Muscle of leg (tissue), 16 donors: ENCODE measurements at places on chromosomes 16 and 17. TPM values are rescaled to one million over a fixed set of nuclear protein-coding genes. Genes with fewer than 3 reads are reported as not detected.

- DNase-seq, result no peak
Observed at GRCh38 chr16:88499836-88500251, 46.8 kb downstream of the ZFPM1 start.

GRCh38 chr17:42192189-42193126 is 1.8 kb downstream of the GHDC start:
- DNase-seq, result no peak

- DNase-seq, result no peak
Observed at GRCh38 chr16:57711346-57711745, 16.7 kb downstream of the DRC7 start.

- DNase-seq, result peak; percentile 49
Observed at GRCh38 chr17:28494445-28495188, 11.5 kb upstream of the FOXN1 start.

DNA sequence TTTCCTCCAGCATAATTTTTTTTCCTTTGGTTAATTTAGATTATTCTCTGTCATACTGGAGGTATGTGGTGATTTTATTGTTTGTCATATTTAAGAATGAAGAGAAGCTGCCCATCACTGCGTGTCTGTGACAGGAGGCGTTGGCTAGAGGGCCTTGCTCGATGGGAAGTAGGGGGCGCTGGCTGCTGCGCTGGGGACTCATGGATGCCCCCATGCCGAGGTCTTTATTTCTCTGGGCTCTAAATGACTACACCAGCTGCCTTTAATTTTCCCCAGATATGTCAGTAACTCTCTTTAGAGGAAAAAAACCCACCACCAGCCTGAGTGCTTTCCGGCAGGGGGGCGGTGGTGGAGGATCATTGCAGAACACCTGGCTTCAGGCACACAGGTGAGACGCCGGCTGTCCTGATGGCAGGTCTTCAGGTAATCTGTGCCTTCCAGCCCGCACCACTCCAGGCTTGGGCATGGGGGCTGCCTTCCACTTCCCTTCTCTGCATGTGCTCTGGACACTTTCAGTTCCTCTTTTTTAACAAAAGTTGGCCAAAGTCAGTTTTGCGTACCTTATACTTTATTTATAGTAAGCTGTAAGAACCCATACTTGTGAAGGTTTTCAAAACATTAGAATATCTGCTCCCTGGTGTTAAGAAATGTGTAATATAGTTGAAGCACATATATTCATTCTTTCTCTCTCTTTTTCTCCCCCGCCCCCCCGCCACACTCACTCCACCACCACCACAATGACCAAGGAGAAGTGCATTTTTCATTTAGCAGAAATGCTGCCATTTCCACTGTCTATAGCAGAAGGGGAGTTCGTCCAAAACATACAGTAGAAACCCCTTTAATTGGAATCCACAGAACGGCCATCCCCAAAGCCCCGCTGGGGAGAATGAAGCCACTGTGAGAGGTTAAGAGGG is 192.7 kb downstream of the RPTOR start:
- DNase-seq, result peak; percentile 52

DNA sequence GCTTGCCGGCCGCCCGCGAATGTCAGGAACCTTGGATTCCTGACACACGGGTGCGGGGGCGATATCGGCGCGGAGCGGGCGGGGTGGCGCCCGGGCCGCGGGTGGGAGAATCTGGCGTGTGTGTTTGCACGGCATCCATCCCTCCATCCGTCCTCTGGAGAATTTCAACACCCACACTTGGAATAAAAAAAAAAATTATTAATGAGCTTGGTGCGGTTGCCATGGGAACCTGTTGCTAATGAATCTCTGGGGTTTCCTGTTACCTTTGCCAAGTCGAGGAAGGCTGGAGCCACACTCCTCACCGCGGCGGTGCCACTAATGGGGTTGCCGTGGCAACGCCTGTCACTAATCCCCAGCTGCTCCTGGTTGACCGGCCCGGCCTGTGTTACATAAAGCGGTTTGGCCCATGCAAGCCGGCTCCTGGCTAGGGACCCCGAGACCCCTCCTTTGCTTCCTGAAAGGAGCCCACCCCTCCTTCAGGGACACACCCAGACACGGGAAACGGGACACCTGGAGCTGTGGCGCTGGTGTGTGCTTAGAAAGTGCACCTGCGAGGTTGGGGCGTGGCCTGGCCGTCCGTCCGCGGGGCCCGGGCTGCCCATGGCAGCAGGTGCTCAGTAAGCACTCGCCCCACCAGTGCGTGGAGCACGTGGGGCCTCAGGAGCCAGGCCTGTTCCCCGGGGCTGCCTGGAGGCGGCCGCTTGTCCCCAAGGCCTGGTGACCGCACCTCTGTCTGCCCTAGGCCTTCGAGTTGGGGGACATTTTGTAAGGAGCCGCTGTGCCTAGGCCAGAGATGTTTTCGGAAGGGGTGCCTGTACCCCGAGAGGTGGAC is 14.6 kb downstream of the CACNA1H start:
- no peak for DNase-seq

DNA sequence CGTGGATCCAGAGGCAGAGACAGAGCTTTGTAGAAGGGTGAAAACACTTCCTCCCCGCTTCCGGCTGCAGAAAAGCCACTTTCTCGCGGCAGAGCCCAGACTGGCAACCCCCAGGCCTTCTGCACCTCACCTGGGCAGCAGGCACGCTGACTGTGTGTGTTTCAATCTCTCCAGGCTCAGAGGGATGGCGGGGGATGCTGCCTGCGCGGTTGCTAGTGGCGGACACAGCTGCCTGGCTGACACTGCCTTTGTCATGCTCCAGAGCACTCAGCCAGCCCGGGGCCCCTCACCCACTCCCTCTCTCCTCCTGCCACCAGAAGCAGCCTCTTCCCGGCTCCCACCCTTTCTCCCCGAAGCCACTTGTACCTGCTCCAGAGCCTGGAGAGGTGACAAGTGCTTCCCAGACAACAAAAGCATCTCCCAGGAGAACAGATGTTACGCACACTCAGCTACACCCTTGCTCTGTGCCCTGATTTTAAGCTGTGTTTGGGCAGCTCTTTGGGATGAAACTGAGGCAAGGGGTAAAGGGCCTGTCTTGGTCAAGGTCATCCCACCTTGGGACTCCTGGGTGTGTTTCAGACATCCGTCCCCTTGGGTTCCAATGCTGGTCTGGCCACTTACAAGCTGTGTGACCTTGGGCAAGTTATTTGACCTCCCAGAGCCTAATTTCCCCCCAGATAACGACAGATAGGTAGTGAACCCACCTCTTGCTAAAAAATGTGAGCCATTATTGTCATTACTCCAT is 9.2 kb upstream of the GLIS2 start:
- DNase-seq, result no peak

DNA sequence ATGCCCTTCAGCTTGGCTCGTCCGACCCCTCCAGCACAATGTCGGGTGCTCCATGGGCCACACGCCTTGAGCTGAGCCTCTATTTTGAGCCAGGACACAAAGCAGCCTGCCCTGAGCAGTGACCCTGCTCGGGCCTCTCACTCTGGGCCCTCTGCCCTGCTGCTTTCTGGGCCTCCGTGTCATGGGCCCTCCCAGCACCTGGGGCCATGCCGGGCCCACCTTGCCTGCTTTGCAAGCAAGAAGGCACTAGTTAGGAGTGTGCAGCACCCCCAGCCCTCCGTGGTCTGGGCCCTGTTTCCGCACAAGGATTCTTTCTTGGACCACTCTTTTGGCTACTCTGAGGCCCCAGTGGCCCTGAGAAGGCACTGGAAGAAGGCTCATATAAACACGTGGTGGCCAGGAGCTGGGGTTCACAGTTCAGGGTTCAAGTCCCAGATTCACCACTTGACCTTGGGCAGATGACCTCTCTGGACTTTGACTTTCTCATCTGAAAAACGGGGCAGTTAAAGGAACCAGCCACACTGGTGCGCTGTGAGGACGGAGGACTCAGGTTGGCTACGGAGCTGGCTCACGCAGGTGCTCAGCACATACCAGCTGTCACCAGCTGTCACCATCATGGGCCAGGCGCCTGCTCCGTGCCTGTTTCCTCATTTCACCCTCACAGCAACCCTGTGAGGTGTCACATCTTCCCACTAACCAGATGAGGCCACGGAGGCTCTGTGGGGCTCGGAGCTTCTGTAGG is 166.0 kb upstream of the GSE1 start:
- no peak for DNase-seq

DNA sequence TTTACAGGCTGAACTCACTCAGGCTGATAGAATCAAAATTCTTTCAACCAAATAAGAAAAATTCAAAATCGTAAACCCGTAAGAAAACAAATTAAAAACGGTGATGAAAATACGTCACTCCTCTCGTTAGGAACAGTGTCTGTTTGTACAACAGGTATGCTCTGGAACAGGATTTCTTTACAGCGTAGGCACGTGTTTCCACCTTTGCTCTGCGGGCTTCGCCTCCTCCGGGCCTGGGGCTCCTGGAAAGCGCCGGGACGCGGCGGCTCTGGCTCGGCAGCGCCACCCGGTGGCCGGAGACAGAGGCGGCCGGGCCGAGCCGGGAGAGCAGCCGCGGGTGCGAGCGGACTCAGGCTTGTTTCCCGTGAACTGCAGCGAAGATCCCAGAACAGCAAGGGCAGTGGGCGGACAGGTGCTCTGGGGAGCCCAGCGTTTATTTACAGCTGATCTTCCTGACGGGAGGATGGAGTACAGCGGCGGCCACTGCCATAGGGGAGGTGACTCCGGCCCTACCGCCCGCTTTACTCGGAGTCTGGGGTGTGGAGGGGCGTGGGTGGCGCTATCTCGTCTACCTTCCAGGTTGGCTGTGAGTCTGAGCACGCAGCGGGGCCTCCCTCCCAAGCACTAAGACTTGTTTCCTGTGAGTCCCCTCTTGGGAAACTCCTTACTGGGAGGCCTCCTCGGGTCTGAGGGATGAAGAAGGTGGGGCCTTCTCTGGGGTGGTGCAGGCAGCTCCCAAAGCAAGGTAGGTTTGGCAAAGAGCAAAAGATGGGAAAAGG is 40.5 kb upstream of the ATP2A3 start:
- DNase-seq, result peak; percentile 66

GRCh38 chr16:10840703-10841102 is 22.1 kb upstream of the TVP23A start:
- no peak for DNase-seq

DNA sequence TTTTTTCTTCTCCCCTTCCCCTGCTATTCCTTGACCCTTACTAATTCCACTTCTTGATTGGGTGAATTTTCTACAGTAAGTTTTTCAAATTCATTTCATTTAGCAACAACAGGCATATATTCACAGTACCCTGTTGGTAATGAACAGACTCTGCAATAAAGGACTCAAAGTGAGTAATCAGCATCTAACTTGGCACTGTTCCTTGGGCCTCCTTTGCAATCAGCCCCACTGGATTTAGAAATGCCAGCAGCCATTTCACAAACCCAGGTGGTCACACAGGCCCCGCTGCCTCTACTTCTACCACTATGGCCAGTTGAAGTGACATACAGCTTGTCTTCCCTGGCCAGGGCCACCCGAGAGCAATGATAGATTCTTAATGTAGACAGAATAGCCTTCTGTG is 113.8 kb downstream of the CYB561 start:
- no peak for DNase-seq

GRCh38 chr17:32798938-32799337 is 78.0 kb downstream of the MYO1D start:
- no peak for DNase-seq

GRCh38 chr17:28261219-28261618 is 57.8 kb upstream of the TMEM97 start:
- DNase-seq, result no peak

DNA sequence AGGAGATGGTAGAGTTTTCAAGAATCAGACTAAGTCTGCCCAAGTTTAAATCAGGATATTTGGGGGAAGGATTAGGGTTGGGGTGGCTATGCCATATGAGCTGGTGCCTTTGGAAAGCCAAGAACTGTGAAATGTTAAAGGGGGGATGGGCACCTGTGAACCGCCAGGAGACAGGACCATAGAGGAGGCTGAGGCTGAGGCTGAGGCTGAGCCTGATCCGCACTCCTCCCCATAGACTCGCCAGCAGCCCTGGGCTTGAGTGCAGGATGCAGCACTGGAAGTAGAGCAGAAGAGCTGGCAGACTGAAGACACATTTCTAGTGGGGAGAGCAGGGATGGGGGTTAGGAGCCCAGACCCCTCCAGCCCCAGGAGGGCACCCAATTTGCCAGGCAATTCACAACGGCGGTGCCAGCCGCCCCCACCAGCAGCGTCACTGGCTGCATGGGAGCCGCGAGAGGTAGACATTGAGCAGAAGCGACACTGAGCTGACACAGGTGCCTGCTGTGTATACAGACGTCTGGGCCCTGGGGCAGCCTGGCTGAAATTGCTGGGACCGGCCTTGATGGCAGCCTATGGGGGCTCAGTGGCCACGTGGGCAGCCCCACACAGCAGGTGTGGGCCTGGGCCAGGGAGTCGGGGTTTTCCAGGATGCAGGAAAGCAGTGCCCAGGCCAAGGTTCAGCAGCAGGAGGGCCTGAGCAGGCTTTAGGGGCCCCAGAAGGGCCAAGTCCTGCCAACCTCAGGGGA is 9.2 kb downstream of the PIMREG start:
- DNase-seq, result no peak

DNA sequence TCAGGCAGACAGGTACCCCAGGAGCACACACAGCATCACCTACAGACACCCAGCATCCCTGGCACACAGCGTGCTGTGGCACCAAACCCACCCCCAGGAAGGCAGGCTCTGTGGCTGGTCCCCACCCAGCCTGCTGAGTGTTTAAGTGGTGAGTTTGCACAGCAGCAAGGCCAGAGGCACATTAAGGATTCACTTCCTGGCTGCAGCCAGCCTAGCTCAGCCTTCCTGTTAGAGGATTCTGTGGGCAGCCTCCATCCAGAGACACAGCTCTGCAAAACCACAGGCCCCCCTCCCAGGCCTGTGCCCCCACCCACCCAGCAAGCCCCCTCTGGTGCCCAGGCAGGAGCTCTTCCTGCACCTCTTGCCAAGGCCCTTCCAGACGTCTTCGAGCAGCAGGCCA is 36.1 kb upstream of the PHB1 start:
- no peak for DNase-seq

The STUB1 gene
- total RNA-seq, result 70.7 TPM

The AP2B1 gene
- total RNA-seq, result 45.4 TPM

The CA7 gene
- not detected for total RNA-seq

The CYB561 gene
- 5.2 TPM for total RNA-seq

The AOC3 gene
- total RNA-seq, result 6.9 TPM

The SCRN2 gene
- 33.8 TPM for total RNA-seq

The DNAH9 gene
- 0.18 TPM for total RNA-seq

The SMPD3 gene
- total RNA-seq, result 0.31 TPM

The GRIN2A gene
- total RNA-seq, result 0.18 TPM

The OR4D1 gene
- total RNA-seq, result not detected
